Panc1 (cell line): ENCODE measurements at places on chromosomes 16 and 17.

GRCh38 chr16:4675864-4676786 lies 17.2 kb upstream of the NUDT16L1 start:
- no peak for DNase-seq

GRCh38 chr16:84924331-84925091 lies 86.8 kb downstream of the ZDHHC7 start:
- DNase-seq, result no peak

DNA sequence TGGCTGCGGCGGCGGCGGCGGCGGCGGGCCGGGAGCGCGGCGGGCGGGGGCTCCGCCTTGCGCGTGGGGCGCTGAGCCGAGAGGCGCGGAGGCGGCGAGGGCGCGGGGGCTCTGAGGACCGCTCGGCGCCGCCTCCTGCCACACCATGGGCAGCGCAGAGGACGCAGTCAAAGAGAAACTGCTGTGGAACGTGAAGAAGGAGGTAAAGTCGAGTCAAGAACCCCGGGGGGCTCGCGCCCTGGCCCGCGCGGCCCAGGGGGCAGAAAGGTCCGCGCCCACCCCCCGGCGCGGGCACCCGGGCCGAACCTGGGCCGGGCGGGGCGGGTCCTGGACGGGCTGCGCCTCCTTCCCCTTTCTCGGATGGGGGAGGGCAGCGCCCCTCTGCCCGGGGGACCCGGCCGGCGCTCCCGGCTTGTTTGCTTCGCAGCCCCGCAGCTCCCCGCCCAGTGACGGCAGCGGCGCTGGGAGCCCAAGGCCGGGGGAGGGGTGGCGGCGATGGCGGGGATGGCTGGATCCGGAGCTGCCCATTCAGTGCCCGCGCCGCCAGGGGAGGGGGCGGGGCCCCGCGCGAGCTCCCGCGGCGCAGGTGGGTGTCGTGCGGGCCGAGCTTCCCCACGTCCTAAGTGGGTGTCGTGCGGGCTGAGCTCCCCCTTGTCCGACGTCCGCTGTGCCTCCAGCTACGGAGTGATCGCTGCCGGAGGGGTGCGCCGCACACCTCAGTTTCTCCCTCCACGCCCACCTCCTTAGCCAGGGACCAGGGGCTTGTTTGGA lies 428 bp downstream of the SGSM2 start:
- no peak for DNase-seq

GRCh38 chr17:48307814-48308411 lies 122.1 kb downstream of the SKAP1 start:
- peak; percentile 36 for DNase-seq

DNA sequence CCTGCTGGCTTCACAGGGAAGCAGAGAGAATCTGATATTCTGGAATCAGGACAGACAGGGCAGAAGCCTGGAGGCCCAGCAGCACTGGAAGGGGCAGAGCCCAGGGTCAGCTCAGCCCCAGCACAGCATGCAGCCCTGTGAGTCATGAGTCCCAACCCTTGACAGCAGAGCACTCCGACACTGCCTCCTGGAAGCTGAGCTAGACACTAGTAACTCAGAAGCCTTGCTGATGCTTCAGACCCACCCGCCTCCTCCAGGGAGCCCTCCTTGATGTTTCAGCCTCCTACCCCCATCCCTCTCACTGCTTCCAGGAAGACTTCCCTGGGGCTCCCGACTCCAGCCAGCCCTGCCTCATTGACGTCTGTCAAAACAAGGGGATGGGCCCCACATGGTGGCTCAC lies 6.9 kb downstream of the CAMKK1 start:
- no peak for DNase-seq

- DNase-seq, result no peak
Measured at GRCh38 chr16:89292443-89293078, 75.1 kb downstream of the ZNF778 start.

- no peak for DNase-seq
Measured at GRCh38 chr16:50816901-50817555, 75.1 kb downstream of the CYLD start.

DNA sequence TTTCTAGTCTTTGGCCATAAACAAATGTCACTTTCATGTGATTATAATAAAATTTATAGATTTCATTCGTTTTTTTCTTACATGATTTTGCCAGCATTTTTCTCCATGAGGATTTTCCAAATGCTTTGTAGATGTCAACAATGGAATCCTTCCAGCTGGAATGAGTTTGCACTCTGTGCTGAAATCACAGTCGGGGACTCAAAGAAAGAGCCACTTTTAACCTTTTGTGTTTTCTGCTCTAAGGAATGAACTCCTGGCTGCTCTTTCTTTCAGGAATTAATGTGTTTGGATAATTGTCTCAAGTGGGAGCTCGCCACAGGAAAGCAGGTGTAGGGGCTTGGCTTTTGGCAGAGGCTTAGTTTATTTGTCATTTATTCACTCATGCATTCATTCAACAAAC lies 372.3 kb upstream of the SALL1 start:
- no peak for DNase-seq

DNA sequence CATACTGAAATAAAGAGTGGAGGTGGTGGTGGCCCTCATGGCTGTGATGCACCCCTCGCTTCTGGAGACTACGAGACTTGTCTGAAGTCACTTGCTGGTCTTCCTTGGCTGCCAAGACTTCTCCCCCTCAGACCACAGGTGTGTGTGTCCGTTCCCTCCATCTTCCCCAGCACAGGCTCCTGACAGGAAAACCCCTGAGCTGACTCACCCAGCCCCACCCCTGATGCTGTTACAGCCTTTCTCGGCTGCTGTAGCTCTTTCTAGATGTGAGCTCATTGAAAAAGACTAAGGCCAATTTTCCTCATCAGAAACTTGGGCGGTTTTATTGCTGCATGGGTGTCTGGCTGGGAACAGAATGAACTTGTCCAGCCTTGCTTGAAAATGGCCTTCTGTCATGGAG lies 296.9 kb downstream of the TMEM114 start:
- DNase-seq, result no peak

DNA sequence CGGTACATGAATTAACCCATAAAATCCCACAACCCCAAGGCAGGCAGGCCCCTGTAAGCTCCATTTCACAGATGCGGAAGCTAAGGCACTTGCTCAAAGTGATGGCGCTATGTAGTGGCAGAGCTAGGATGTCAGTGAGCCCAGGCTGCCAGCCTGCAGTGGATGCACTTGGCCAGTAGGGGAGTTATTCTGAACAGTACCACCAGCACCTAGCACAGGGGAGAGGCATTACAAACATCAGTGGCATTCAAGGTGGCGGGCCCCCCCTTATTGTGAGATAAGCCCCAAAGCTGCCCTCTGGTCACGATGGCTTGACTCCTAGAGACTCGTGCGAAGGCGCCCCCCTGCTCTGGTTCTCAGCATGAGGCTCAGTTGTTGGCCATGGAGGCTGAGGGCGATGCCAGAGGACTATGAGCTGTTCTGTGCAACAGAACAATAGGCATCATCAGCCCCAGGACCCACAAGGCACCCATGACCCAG lies 33.8 kb downstream of the GTF3C1 start:
- no peak for DNase-seq

- DNase-seq, result no peak
Measured at GRCh38 chr17:63376949-63377348, 69.2 kb downstream of the CYB561 start.

GRCh38 chr17:74904687-74905409 lies 11.4 kb upstream of the FADS6 start:
- DNase-seq, result no peak

- no peak for DNase-seq
Measured at GRCh38 chr17:53894591-53894990, 71.9 kb downstream of the KIF2B start.

DNA sequence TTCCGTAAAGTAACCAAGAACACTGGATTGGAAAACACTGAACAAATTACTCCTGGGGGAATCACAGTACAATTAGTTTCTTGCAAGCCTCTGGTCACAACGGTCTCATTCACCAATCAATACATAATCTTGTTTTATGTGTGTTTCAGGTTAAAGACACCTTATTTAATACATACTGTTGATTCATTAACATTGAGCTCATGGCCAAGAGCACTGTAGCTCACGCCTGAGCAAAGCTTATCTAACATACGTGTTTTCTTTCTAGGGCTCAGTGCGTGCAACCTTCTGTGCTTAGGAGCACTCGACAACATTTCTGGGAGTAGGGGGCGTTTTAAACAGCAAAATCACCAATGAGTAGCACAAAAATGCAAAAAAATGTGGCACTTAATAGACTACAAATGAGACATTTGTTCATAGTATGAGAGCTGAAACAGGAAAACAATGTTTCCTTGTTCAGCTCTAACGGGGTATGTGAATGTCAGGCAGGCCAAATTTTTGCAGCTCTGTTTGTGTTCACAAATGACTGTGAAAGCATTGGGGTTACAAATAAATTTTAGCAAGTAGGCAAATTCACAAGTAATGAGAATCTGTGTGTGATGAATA lies 206.2 kb downstream of the CNTNAP4 start:
- DNase-seq, result no peak

DNA sequence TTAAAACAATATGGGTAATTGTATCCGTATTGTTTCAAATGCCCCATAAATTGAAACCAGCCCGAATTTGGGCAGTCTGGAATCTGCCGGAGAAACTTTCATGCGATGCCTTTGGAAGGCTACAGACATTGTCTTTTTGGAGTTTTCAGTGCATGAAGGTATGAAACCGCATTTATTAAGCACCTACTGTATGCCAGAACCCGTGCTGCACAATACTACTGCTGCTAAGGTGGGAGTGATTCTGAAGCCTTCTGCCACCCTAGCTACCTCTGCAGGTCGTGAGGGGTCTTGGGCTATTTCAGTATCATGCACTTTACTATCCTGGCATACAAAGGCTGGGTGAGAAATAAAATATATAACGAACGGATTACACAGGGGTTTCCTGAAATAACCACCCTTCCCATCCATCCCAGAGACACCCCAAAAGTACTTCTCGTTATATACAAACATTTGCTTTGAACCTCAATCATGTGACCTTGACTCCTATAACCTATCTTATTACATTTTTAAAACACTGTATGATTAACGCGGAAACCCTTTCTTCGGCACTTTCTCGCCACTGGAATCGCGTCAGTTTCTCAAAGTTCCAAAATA lies 1.0 kb upstream of the MSI2 start:
- no peak for DNase-seq

DNA sequence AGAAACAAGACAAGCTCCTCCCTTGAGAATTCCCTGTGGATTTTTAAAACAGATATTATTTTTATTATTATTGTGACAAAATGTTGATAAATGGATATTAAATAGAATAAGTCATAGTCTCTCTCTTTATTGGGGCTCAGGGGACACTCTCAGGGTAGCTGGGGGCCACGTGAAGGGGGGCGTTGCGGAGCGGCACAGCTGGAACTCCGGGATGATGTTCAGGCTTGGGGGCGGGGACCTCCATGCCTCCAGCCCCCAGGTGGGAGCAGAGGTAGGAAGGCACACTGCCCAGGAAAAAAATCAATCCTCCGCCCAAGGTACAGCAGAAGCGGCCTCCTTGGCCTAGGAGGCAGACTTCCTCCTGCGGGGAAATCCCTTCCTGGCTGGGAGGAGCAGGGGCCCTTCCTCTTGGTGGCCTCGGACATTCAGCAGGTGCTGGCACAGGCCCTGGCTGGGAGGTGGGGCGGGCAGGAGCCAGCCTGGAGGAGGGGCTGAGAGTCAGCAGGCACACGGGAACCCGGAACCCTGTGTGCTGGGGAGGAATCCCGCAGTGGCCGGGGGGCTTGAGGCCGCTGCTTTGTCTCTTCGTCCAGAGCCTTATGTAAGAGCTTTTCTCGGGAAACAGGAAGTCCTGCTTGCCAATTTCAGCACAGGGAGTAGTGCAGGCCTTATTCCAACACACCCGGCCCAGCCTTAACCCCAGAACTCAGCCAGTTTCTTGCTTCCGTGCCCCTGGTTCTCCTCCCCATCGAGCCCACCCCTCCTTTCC lies 591 bp upstream of the TNFSF13 start:
- no peak for DNase-seq

- DNase-seq, result no peak
Measured at GRCh38 chr16:85947230-85948137, 48.5 kb downstream of the IRF8 start.

DNA sequence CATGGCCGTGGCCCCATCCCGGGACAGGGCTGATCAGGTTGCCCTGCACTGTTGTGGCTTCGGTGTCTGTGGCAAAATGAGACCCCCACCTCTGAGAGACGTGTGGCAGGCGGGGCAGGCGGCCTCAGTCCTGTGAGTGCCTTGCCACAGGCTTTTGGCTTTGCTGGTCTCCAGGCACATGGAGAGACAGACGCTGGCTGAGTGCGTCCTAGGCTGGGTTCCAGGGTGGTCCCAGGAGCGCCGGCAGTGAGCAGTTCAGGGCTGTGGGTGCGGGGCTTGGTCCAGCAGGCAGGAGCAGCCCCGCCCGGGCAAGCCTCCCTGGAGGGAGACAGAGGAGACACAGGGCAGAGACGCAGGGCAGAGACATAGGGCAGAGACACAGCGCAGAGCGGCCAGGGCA lies 29.2 kb downstream of the SOX8 start:
- no peak for DNase-seq

DNA sequence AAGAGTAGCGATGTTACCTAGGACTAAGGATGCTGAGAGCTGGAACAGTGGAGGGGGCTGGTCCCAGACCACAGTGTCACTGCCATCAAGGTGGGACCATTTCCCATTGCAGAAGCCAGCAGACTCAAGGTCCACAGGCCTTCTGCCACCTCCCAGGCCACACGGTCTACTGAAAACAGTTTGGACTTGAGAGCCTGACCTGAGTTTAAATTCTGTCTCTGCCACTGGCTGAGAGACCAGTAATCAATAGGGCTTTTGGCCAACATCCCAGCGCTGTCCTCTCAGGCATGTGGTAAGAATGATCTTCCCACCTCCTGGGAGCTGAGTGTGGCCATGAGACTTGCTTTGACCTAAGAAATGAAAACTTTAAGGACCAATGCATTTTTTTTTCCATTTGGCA lies 331.4 kb upstream of the CDH5 start:
- no peak for DNase-seq

GRCh38 chr16:88526008-88526905 lies 43.9 kb upstream of the ZC3H18 start:
- DNase-seq, result no peak

GRCh38 chr17:44001461-44001920 lies 2.9 kb upstream of the NAGS start:
- DNase-seq, result no peak

DNA sequence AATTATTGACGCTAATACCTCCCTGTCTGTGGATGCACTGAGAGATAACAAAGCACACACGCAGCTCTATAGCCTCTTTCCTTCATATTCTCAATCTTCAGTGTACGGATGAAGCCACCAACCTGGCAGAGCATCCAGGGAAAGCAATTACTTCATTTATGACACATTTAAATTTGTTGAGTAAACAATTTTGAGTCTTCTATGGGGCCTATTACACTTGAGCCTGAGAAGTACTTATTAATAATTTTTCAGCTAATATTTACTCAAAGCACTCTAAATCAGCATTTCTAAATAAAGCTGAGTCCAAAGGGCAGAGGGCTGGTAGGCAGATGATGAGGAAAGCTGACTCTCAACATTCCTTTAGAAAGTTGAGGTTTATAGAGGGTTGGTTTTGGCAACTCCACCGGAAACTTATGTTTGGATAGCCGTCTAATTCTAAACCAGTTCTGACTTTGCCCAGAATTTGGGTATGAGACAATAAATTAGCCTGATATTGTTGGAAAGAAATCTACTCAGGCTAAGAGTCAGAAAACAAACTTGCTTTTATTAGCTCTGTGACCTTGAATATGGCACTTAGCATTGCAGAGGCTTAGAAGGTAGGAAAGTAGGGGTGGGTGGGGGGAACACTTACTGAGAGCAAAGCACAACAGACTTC lies 643.5 kb downstream of the CDH11 start:
- no peak for DNase-seq

GRCh38 chr17:64256913-64257807 lies 5.9 kb downstream of the TEX2 start:
- DNase-seq, result no peak

- DNase-seq, result no peak
Measured at GRCh38 chr17:49456183-49456965, 38.7 kb upstream of the NGFR start.

- no peak for DNase-seq
Measured at GRCh38 chr17:17179371-17179827, 26.7 kb downstream of the PLD6 start.
